ENCODE measurements at places on chromosomes 12 and 14.
A peak's percentile ranks its signal among the peaks of the same experiment; 100 is the strongest.

DNA sequence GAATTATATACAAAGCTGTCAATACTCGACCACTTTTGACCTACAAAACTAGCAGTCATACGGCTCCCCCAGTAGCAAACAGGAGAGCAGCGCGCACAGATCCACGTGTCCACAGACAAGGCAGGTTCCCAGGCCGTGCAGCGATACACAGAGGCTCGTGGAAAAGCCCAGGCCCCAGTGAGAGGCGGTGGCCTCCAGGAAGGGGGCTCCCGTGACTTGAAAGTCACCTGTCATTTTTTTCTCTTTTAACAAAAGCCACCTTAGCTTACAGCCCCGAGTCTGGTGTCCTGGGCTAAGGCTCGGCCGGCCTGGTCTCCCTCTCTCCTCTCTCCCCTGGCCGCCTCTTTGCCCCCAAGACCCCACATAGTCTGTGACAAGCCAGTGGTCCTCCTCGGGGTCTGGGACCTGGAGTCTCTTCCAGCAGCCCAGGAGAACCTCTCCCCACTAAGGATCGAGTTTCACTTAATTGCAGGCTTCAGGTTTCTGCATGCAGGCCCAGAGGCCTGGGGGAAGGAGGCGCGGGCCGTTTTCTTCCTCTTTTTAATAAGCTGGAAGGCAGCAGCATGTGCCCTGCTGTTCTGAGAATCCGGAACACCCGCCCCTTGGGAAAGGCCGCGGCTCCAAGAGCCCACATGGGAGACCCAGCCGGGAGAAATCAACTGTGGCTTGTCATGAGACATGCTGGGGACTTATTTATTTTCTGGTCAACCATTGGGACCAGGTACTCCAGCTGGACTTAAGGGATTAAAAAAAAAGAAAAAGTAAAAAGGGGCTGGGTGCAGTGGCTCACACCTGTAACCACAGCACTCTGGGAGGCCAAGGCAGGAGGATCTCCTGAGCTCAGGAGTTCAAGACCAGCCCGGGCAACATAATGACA is 15.9 kb downstream of the NCOR2 start:
- DNase-seq: no peak

GRCh38 chr12:45446013-45446412 is 230.1 kb downstream of the ANO6 start:
- no peak for DNase-seq

GRCh38 chr14:64878837-64879634 is 671 bp downstream of the SPTB start:
- DNase-seq: no peak

GRCh38 chr12:53939141-53940108 is 794 bp downstream of the HOXC13 start:
- DNase-seq: peak; percentile 37

DNA sequence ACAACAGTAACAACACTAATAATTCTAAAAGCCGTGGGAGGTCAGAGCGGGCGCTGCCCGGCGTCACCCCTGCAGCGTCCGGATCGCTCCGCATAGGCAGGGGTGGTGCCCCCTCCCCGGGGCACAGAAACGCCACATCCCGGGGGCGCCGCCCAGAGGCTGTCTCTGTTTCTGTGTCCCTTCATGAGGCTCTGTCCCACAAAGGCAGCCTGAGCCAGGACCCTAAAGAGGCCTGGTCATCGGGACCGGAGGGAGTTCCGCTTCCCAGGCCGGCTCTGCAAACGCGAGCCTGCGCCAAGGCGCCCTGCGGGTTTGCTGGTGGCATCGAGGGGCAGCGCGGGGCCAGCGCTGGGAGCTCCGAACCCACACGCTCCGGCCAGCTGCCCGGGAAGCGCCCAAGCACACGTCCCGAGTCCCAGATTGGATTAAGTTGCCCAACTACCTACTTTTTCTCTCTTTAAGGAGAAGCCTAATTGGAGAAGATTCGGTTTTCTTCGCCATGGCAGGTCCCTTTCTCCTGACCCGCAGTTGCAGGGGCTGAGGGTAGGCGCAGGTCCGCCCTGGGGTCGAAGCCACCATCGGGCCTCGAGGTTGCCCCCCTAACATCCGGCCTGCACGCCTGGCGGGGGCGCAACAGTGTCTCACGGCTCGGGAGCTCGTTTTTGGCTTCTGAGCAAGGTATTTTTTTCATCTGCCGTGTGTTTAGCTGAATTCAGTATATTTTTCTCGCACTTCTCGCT is 421.7 kb downstream of the VRK1 start:
- no peak for DNase-seq

DNA sequence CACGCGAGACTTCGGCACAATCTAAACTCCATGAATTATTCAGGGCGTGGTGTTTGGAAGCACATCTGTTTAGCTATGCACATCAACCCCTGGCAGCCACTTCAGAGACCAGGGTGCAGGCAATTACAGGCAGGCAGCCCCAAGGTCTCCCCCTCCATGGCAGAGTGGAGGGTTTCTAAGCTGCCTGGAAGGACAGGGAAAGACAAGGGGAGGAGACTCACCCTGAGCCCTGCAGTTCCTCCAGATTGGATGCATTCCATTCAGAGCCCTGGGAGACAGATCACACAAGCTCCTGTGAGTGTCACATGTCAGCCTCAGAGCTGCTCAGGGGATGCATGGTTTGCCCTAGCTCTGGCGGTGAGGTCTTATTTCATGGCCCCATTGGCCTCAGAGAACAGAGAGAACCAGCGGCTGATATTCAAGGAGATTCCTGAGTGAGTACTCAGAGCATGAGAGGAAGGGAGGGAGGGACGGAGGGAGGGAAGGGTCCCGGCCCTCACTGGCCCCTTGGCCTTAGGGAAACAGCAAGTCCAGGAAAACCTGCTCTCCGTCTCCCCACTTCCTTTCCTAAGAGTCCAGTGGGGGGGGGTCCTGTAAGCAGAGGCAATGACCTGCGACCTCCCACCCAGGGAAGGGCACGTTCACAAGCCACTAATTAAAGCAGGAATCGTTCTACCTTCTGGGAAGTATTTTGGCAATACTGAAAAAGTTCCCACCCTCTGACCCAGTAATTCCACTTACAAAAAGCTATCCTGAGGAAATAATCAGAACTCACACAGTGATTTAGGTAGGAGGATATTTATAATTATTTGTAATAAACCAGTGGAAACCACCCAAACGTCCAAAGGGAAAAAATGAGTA is 55.1 kb downstream of the SSH1 start:
- DNase-seq: no peak

DNA sequence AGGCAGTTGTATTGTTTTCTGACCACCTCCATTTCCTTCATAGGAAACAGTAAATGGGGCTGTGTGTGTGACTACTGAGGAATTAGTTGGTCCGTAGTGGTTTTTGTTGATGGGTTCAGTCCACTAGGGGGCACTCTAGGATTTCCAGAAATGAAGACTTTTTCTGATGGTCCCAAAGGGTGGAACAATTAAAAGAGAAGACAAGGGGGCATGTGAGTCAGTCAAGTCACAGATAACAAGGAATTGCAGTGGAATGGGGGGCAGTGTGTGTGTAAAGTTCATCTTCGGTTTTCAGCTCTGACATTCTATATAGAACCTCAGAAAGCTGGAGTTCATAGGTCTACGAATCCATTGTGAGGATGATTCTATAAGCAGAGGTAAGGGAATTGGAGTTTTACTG is 186.6 kb upstream of the OR4E1 start:
- no peak for DNase-seq

- DNase-seq: no peak
Measured at GRCh38 chr12:131862084-131862441, 32.4 kb upstream of the ULK1 start.

DNA sequence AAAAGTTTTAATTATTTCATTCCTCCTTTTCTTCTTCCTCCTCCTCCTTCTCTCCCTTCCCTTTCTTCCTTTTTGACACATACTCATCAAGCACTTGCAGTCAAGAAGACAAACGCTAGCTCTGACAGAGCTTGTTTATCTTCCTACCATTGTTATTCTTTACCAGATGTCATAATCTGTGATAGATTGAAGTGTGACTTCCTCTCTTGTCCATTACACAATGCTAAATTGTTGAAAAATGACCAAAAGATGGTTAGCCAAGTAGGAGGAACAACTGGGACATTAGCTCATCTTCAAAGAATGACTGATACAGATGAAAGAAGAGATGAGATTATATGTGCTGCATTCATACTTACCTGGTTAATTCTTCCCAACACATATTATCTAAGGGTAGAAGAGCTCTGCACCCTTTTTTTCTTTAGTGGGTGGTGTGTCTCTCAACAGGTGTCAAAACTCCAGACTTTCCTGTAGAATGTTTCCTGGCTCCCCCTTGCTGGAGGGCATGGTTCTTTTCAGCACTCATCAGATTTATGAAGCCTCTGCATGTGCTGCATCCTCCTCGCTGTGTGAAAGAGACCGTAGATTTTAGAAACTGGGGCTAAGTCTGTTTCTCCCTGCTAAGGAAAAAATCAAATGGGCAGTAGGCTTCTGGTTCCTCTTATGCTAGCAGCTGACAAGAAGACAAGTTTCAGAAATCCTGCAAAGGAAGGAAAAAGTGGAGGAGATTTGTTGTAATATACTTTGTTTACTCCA is 147.1 kb downstream of the TMX1 start:
- DNase-seq: peak; percentile 42

DNA sequence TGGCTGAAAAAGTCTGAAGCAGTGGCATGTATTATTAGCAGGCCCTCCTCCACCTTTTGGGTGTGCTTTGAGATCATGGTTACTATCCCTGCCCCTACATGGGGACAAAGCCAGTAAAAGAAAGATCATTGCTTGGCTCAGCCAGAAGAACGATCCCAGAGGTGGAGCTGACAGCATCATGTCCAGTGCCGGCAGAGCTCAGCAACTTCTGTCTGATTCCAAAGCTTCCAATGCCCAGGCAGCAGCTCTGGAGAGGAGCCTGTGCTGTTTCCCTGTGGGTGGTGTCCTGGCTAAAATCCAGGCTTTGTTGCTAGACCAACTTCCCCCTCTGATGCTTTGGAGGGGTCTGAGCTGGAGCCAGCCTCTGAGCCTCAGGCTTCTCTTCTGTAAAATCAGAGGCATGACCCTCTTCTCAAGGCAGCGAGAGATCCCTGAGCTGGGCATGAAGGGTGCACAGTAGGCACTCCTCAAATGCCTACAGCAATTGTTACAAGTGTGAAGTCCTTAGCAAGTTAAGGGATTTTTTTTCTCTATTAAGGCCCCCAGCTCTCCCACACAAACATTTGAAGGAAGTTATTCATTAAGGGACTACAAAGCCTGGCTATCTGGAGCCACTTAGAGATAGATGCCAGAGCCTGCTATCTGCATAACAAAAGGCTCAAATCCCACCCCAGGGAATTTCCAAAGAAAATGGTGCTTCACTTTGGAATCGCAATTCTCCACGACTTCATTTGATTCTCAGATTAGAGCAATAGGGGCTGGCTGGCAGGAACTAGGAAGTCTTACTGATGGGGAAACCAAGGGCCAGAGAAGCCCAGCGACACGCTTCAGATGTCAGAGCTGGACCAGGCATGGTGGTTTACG is 10.9 kb upstream of the GSC start:
- no peak for DNase-seq

DNA sequence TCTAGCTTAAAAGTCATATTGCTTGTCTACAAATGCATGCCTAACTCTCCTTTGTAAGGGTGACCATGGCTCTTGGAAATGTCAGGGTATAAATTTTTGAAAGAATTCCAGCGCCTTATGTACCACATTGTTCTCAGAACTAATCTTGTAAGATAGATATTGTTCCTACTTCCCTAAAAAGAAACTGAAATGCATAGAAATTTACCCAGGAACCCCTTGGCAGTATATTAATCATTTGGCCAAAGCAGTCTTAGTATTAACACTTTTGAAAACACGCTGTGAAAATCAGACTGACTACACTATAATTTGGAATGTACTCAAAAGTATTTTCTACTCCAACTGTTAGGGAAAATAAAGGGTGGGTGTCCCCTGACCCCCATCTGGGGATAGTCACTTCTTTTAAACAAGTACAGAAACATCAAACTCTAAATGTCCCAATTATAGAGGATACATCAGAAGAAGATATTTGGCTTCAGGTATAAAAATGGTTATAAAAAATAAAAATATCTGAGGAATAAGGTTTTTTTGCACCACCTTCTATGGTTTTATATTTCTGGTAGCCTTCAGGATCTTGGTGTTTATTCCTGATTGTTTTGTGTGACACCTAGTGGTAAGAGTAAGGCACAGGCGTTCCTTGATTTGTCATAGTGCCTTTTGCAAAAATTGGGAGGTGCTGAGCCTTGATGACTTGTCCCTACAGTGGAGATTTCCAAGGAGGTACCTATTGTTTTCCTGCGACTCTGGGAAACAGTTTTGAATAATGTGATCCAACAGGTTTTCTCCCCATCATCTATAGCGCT is 2.2 kb upstream of the NFKBIA start:
- peak; percentile 48 for DNase-seq

- DNase-seq: no peak
Measured at GRCh38 chr12:104172570-104172947, 34.5 kb upstream of the NFYB start.

DNA sequence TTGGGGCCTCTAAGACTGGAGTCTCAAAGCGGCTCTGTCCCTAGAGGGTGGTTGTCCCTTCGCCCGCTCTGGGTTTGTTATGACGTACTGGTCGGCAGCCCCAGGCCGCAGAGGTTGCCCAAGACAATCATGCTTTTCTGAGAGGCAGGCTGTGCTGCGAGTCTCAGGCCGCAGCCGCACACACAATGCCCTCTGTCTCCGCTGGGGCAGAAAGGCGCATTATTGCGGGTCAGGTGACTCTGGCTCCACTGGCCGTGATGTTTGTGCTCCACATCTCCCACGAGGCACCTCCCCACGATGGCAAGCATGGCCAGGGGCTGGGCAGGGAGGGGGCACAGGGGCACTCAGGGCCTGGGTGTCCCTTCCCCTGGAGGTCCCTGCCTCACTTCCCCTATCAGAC is 21.0 kb upstream of the PLEKHG3 start:
- DNase-seq: no peak

GRCh38 chr12:57454566-57455373 is at the start of gene INHBE:
INHBE (plus strand) TSS chr12:57455307; CDS start chr12:57455537, 230 bp downstream.
- peak; percentile 78 for DNase-seq

- no peak for DNase-seq
Measured at GRCh38 chr12:30836656-30837445, 82.1 kb upstream of the CAPRIN2 start.

DNA sequence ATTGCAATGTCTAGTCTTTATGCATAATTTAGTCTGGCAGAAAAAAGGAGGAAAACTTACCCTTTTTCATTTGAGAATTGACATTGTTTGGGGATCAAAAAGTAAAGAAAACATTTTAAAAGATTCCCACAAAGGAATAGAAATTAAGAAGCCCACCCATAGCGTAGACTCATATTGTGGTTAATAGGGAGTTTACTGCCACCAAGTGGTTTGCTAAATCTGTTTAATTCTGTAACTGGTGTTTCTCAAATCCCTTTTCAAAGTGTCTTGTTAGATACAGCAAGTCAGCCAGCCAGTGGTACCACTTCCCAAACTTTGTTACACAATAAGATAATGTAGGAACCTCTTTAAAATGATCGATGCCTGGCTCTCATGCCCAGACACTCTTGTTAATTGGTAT is 180.3 kb downstream of the IPO8 start:
- no peak for DNase-seq

- DNase-seq: no peak
Measured at GRCh38 chr12:75959506-75959905, 72.1 kb downstream of the PHLDA1 start.

Measured in GM04504 (cell line).